GM19239 (cell line): ENCODE measurements at places on chromosomes 11 and 22.

DNA sequence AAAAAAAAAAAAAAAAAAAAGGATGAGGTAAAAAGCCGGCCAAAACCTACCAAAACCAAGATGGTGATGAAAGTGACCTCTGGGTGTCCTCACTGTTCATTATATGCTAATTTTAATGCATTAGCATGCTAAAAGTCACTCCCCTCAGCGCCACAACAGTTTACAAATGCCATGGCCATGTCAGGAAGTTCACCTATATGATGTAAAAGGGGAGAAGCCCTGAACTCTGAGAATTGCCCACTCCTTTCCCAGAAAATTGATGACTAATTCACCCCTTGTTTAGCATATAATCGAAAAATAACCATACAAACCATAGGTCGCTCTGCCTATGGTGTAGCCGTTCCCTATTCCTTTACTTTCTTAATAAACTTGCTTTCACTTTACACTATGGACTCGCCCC is 11.1 kb downstream of the C11orf96 start:
- no peak for DNase-seq

DNA sequence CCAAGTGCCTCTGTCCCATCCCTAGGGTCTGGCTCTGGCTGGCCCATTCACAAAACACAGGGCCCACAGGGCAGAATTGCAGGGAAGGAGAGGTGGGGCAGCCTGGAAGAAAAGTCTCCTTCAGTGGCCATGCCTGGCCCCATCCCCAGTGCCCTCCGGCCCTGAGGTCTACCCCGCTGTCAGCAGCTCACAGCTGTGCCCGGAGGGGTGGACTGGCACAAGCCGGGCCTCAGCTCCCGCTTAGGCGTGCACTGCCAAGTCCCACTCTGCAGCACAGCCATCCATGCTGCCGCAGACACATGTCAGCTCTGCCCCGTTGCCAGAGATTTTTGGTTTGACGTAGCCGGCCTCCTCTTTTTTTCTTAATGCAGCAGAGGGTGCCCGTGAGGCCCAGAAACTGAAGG is 3.9 kb upstream of the SCN2B start:
- no peak for DNase-seq

DNA sequence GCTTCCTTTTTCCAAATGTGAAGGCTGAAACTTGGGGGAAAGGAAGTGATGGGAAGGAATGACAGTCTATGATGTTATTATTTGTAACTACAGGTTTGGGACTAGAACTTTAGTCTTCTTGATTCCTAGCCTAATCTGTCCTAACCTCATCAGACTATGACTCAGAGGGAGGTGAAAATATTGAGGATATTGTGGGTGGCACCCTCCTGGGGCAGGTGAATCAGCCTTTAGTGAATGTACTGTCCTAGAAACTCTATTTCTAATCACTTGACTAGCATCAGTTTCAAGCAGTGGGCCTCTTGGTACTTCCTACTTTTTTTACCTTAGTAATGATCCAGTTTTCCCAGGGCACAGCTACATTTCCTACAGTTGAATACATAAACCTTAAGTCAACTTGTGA is 829.0 kb upstream of the API5 start:
- DNase-seq: no peak

DNA sequence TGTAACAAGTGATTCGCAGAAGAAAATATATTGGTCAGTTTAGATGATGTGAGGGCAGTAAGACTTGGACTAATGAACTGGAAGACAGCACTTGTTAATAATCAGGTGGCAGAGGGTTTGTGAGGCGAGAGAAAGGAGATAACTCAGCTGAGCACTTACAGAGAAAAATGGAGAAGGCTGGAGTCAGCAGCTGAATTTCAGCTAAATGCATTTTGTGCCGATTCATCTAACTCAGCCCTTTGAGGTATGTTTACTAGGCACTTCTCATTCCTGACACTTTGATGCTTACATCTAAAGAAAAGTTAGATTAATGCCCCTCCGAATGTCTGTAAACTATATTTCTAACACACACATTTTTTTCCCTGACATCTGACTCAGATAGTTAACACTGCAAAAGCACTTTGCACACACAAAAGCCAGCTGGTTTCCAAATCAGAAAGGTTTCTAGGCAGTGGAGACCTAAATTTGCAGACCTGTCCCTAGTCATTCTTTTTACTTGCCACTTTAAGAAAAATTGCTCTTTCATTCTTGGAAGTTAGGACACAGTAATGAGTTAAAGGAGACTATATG is 859.5 kb upstream of the CCDC90B start:
- no peak for DNase-seq

- DNase-seq: no peak
Observed at GRCh38 chr11:16604794-16605388, 133.6 kb upstream of the C11orf58 start.

- DNase-seq: no peak
Observed at GRCh38 chr11:67285541-67286498, 3.3 kb upstream of the ANKRD13D start.

- DNase-seq: no peak
Observed at GRCh38 chr11:44833877-44834452, 107.2 kb downstream of the TSPAN18 start.

- DNase-seq: no peak
Observed at GRCh38 chr11:61021661-61022212, 50.3 kb downstream of the CD6 start.

DNA sequence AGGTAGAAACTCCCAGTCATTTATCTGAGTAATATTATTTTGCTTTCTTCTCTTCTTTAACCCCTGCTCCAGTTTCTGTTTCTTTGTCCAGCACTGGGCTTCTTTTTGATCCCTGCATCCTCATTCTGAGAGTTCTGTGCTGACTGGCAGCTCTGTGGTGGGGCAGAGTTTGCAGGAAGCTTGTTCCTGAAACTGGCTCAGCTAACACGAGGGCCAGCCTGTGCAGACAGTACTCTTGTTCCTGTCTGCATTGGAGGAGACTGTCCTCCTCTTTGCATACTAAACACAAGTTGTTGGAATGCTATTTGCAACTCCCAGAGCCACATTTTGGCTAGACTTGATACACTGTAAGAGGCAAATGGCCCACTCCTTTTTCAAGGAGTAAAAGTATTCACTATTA is 93.1 kb upstream of the HORMAD2 start:
- DNase-seq: no peak

GRCh38 chr11:11813288-11813962 is 28.3 kb upstream of the USP47 start:
- no peak for DNase-seq

DNA sequence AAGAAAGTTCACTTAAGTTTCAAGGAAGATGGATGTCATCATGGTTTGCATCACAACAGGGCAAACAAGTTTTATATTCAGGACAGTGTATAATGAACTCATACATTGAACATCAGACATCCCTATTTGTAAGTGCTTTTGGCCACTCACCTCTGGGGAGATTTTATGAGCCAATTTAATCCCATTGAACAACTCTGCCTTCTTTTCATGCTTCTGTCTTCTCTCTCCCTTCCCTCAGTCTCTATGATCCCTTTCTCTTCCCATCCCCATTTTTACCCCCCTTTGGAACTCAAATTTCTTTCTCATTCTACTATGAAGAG is 234.3 kb upstream of the POU2AF2 start:
- no peak for DNase-seq

GRCh38 chr22:46105494-46106278 is 44.6 kb upstream of the PPARA start:
- DNase-seq: no peak

DNA sequence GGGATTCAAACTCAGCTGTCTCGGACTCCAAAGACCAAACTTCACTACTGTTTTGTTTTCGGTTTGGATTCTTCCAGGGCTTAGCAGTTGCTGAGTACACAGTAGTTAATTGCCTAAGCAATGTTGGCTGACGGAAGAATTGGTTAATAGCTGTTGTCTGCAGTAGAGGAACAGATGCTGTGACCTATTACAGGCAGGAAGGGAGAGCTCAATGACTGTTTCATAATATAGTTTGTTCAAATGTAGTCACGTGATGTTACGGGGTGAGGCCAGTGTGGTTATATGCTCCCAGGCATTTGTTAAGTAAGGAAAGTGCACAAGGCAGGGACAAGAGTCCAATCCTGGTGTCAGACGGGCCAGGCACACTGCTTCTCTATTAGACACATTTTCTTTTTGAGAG is 222.6 kb upstream of the CCDC90B start:
- no peak for DNase-seq

DNA sequence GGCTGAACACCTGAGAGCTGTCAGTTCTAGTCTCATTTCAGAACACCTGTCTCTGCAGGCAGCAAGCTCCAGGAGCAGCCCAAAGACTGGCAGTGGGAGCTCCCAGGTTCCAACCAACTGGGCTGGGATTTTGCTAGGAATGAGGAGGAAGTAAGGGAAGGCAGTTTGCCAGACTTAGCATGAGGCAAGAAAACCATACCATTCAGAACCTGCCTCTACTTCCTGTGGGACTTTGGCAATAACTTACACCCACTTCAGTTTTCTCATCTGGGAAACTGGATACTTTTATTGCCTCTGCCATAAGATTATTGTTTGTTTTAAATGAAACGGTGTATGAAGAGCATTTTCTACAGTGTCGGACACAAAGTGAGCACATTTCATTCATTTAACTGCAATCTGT is 363.7 kb upstream of the ISX start:
- no peak for DNase-seq

DNA sequence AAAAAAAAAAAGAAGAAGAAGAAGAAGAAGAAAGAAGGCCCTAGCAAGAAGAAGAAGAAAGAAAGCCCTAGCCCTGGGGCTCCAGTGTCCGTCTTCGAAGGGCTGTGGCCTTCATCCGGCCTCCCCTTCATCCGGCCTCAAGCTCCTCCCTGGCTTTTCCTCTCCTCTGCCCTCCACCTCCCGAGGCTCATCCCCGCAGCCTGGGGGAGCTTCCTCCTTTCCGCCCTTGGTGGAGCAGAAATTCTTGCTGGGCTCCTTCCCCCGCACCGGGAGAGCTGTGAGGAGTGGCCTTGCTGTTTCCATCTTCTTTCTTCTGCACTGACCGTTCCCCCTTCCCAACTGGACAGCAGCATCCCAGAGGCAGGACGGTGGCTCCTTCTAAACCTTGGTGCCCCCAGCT is 9.5 kb upstream of the LTO1 start:
- DNase-seq: no peak

DNA sequence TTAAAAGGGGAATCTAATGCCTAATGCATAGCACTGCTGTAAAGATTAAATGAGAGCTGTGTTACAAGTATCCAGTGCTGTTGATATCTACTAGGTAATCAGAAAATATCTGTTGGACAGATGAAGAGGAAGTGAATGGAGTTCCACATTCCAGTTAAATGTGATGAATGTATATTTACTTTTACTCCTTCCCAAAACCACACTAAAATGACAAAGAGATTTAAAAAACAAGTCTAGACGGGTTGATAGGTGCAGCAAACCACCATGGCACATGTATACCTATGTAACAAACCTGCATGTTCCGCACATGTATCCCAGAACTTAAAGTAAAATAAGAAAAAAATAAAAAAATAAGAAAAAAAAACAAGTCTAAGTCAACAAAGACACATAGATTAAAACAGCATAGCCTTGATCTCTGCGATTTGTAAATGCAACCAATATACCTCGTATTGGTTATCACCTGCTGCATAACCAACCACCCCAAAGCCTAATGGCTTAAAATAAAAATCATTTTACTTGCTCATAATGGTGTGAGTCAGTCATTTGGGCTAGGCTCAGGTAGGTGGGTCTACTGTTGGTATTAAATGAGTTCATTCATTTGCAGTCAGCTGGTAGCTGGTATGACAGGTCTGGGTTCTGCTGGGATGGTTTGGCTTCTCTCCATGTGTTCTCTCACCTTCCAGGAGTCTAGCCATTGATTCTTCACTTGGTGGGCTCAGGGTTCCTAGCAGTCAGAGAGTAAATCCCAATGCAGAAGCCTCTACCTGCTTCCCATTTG is 39.7 kb upstream of the SLC6A5 start:
- no peak for DNase-seq

GRCh38 chr22:29217827-29218757 is 12.4 kb downstream of the EMID1 start:
- DNase-seq: no peak

GRCh38 chr11:540583-541432 is 3.5 kb downstream of the LRRC56 start:
- DNase-seq: no peak

DNA sequence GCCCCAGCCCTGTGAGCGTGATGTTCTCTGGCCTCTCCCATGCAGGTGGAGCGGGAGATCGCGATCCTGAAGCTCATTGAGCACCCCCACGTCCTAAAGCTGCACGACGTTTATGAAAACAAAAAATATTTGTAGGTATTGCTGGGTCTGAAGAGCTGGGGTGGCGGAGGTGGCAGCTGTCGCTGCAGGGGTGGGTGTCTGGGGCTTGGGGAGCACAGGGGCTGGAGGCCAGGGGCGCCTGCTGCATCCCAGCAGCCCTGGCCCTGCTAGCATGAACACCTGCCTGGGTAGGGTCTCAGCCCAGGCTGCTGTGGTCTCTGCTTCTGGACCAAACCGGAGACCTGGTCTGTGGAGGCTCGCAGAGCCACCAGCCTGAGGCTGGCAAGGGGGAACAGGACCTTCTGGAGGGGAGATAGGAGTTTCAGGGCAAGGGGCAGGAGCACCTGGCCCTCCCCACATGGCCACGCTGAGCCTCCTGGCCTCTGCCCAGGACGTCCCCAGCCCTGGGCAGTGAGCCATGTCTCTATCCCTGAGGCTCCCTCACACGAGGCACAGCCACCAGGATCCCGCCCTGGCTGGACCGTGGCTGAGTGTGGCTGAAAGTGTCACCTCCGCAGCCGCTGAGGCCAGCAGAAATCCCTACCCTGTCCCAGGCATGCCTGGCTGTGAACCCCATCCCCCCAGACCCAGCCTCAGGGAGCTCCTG is 48.2 kb downstream of the MOB2 start:
- DNase-seq: no peak

GRCh38 chr22:44244265-44244822 is 63.6 kb downstream of the PARVG start:
- DNase-seq: no peak

GRCh38 chr11:45267052-45267451 is 19.1 kb downstream of the SYT13 start:
- DNase-seq: no peak

GRCh38 chr11:59728154-59728553 is 14.5 kb upstream of the OR10V1 start:
- DNase-seq: no peak
